ENCODE measurements at places on chromosomes 2 and 18.
A peak's percentile ranks its signal among the peaks of the same experiment; 100 is the strongest.

GRCh38 chr2:88100489-88100858, 27.4 kb downstream of the FABP1 start:
- no peaks in the 10 kb centered on the region for H3K36me3 ChIP-seq
- H3K4me3 ChIP-seq = no peak overlapping the region
- DNase-seq = no peak

GRCh38 chr2:196200557-196200956, 29.2 kb upstream of the STK17B start:
- peak; percentile 63 for DNase-seq
- peak overlapping the region; percentile 58 for H3K4me3 ChIP-seq
- H3K36me3 ChIP-seq = peaks cover 23% of the 10 kb centered on the region
- peak overlapping the region; percentile 76 for H3K27ac ChIP-seq
- H3K27me3 ChIP-seq = no peaks in the 10 kb centered on the region

GRCh38 chr2:239893236-239893515, 132.0 kb downstream of the NDUFA10 start:
- H3K4me3 ChIP-seq = no peak overlapping the region
- H3K36me3 ChIP-seq = no peaks in the 10 kb centered on the region
- H3K27ac ChIP-seq = no peak overlapping the region
- H3K4me1 ChIP-seq = no peaks in the 10 kb centered on the region
- DNase-seq = no peak
- peaks cover 8% of the 10 kb centered on the region for H3K27me3 ChIP-seq

DNA sequence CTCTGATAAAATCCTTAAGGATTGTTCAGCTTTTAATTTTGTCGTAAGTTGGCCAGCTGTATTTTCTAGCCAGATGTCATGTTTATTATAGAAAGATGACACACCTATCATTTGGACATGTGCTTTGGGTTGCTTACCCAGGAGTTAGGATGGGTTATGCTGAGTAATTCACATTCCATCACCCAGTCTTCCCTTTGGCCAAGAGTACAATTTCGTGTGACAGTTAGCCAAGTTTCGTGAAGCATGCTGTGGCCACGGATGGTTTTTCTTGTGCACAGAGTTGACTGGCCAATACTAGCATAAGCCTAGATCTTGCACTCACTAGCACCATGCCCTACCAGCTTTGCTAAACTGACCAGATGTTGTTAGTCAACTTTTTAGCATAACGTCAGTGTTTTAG, 5.8 kb downstream of the MAPRE3 start:
- no peaks in the 10 kb centered on the region for H3K36me3 ChIP-seq
- no peak overlapping the region for H3K4me3 ChIP-seq
- H3K27ac ChIP-seq = no peak overlapping the region
- peaks cover 4% of the 10 kb centered on the region for H3K4me1 ChIP-seq

- peaks cover 63% of the 10 kb centered on the region for H3K36me3 ChIP-seq
- no peak overlapping the region for H3K27ac ChIP-seq
- no peaks in the 10 kb centered on the region for H3K27me3 ChIP-seq
- DNase-seq = no peak
These were observed 141.4 kb downstream of the BCL2 start for GRCh38 chr18:63177919-63178821.

DNA sequence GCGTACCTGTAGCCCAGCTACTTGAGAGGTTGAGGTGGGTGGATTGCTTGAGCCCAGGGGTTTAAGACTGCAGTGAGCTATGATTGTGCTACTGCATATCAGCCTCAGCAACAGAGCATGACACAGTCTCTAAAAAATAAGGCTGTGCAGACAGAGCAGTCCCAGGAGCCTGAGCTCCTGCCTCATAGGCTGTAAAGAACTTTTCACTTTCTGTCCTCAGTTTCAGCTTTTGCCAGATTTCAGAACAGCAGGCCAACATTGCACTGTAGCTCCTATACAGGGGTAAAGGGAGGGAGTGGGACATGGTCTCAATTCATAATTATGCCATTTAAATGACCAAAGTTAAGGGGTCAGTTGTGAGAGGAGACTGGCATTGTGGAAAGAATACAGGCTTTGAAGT, 150.6 kb downstream of the GALNT1 start:
- no peak for DNase-seq
- no peaks in the 10 kb centered on the region for H3K4me1 ChIP-seq
- H3K4me3 ChIP-seq = no peak overlapping the region
- no peak overlapping the region for H3K27ac ChIP-seq
- H3K36me3 ChIP-seq = no peaks in the 10 kb centered on the region

DNA sequence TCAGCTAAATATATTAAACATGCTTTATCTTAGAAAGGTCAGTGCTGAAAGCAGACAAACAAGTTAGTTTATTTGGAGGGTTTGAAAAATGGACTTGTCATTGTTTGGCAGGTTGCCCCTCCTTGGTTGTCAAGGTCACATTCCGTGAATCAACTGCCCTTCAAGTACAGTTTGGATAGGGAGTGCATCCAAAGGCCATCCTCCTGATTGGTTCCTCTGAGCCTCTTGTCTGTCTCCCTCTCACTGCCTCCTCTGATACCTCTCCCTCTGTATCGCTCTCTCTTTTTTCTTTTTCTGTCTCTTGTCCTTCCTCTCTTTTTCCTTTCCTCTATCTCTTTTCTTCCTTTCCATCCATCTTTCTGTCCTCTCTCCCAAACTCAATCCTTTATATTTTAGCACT, 5.4 kb downstream of the ITGAV start:
- no peak overlapping the region for H3K4me3 ChIP-seq
- H3K4me1 ChIP-seq = peaks cover 16% of the 10 kb centered on the region
- H3K27me3 ChIP-seq = peaks cover 4% of the 10 kb centered on the region

Data from activated CD8-positive, alpha-beta T cell treated with anti-CD3 and anti-CD28 coated beads, Interleukin-2, amount 10 ng/mL, durations not matched to agents 7 days and 5 days (primary cell).